AG10803 (cell line): ENCODE measurements at places on chromosomes 4 and X.
A peak's percentile ranks its signal among the peaks of the same experiment; 100 is the strongest.

GRCh38 chr4:186792728-186793366 lies 69.2 kb upstream of the FAT1 start:
- peak; percentile 82 for DNase-seq

DNA sequence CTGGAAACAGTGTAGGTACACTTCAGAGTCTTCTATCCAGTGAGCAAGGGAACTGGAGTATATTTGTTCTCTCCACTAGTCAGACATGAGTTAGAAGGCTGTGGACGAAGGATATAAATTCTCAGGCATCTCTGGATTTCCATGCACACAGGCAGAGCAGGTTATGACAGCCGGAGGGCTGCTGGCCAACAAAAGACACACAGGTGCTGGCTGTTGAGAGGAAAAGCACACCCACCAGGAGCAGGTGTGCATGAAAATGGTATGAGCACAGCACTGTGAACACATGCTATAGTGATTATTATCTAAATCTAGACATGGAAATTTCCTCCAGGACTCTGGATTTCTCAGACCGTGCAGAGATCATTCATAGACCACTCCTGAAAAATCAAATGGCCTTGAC lies 444.7 kb upstream of the RPS6KA3 start:
- DNase-seq, result no peak

GRCh38 chr4:26212528-26212927 lies 108.3 kb upstream of the RBPJ start:
- no peak for DNase-seq

- DNase-seq, result no peak
Measured at GRCh38 chr4:113365377-113365776, 315.9 kb downstream of the ANK2 start.

DNA sequence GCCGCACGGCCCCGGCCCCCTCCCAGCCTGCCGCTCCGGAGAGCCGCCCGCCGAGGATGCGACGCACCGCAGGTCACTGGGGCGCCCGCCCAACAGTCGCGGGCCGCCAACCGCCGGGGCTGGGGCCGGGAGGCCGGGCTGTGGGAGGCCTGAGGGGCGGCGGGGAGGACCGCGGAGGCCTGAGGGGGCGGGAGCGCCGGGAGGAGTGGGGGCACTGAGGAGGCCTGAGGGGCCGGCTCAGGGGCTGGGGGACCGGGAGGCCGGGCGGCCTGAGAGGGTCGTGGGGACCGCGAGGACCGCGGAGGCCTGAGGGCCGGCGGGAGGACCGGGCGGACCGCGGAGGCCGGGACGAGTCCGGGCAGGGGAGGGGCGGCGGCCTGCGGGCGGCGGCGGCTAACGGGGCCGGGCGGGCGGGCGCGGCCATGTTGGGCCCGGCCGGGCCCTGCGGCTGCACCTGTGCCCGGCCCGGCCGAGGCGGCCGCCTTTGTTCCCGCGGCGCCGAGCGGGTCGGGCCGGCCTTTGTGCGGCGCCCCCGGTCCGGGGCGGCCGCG lies 353 bp downstream of the NSD2 start:
- peak; percentile 18 for DNase-seq

GRCh38 chrX:24465532-24465865 lies 413 bp downstream of the PDK3 start:
- no peak for DNase-seq

GRCh38 chrX:103793545-103793940 lies 16.9 kb downstream of the PLP1 start:
- no peak for DNase-seq

DNA sequence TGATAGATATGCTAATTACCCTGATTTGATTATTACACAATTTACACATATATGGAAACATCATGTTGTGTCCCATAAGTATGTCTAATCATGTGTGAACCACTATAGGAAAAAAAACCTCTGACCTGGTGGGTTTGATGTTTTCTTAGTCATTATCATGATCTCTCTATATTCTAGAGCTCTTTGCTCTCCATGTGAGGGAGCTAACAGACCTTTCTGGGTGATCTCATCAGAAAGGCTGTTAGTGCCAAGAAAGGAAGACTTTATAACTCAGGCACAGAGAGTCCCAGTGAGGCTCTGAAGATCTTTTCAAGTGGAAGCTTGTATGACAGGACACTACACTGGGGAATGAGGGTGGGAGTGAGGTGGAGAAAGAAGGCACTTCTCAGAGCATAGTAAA lies 527.7 kb upstream of the MAGEB2 start:
- peak; percentile 21 for DNase-seq
